ENCODE measurements at places on chromosomes 3 and 15.

GRCh38 chr3:49566312-49566711 is 12.0 kb downstream of the BSN start:
- no peak for DNase-seq

DNA sequence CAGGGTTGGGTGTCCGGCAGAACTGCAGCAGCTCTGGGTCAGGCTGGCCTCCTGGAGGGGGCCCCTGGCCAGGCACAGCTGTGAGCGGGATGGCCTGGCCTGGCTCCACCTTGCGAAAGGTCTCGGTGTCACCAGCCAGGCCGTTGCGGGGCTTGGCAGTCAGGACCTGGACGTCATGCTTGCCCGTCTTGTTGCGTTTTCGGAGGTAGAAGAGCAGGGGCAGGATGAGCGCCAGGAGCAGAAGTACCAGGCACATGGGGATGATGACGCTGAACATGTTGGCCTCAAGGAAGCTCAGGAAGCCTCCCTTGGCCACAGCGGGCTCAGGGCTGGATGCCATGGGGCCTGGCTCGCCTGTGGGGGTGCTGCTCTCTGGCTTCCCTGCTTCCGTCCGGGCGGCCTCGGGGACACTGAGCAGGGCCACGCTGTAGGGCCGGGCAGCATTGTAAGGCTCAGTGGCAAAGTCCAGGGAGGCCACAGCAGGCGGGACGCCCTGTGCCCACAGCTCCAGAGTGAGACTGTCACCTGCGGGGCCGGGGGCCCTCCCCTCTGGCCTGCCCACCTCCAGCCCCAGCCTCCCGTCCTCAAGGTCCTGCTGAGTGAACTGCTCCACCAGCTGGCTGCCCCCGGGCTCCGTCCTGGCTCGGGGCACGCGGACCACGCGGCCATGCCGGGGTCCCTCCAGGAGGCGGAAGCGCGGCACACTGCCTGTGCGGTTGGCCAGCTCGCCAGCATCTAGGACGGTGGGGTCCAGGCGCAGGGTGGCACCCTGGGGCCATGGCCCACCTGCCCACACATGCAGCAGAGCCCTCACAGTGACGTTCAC is 28.1 kb downstream of the SNX33 start:
- no peak for DNase-seq

DNA sequence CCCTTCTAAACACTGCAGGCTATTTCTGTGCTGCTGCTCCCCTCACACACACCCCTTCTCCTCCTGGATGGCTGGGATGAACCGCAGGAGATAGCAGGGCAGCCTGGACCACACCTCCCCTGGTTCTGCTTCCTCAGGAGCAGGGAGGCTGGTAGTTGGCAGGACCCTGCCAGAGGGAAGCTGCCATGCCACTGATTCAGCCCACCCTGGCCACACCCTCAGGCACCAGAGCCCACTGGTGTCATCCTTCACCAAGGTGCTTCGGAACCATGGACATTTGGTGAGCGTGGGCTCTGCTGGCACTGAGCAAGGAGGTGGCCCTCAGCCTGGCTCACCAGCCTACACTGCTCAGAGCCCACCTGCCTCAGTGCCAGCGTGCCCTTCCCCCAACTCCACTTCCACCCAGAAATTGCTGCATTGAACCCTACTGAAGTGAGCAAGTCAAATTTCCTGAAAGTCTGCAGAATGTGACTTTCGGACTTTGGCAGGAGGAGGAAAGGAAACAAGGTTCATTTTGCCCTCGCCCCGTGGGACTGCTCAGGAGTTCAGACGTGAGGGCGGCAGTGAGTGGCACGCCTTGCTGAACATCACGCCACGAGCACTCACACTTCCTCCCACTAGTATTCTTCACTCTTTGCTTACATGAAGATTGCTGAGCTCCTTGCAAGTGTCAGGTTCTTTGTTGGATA is 26.3 kb downstream of the BMF start:
- DNase-seq = no peak

DNA sequence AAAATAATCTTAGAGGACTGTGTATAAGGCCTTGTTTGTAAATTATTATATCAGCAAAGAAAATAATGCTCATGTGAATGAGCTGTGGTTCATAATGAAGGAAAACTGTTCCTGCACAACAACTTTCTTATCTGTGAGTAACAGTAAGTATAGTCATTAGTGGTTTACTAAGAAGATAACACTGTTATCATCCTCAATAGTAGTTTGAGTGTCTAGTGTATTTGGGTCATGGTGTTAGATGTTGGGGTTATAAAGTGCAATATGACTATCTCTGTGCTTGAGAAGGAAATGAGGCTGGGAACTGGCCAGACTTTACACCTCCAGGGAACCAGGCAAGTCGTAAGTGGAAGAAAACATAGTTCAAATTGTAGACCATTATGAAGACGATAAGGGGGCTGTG is 15.6 kb downstream of the VPS8 start:
- DNase-seq = no peak

DNA sequence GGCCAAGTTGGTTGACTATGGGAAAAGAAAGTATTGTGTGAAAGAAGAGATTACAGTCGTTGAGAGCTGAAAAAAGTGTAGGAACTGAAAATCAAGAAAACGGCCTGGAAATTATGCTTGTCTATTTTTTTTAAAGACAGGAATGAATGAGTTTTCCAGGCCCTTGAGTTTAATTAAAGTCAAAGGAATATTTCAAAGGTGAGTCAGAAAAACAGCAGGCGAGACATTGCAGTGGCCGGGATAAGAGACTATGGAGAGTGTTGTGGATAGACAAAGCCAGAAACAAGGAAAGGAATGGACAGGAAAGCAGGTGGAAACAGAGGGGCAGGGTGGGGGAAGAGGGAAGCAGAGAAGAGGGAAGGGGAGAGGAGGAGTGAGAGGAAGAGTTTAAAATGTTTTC is 275.1 kb upstream of the LRTM1 start:
- no peak for DNase-seq

GRCh38 chr3:32340039-32340438 is 51.6 kb upstream of the CMTM7 start:
- DNase-seq = peak; percentile 20

- DNase-seq = no peak
Observed at GRCh38 chr15:52730173-52730572, 51.0 kb upstream of the ATOSA start.

DNA sequence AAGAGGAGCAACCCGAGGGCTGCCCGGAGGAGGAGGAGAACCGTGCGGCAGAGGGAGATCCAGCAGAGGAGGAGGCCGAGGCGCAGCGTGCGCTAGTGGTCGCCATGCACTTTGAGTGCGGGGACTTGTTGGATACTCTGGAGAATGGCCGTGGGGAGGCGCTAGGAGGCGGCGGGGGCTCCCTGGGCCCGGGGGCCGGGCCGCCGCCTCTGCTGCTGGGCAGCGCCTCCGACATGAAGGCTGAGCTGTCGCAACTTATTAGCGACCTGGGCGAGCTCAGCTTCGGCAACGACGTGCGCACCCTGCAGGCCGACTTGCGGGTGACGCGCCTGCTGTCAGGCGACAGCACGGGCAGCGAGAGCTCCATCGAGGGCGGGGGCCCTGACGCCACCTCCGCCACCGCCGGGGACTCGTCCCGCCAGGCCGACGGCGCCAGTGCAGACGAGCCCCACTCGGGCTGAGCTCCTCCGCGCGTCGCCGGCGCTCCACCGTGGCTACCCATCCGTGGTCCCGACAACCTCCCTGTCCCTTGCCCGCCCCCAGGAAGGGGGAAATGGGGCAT is 2.0 kb downstream of the FAM43A start:
- peak; percentile 17 for DNase-seq

DNA sequence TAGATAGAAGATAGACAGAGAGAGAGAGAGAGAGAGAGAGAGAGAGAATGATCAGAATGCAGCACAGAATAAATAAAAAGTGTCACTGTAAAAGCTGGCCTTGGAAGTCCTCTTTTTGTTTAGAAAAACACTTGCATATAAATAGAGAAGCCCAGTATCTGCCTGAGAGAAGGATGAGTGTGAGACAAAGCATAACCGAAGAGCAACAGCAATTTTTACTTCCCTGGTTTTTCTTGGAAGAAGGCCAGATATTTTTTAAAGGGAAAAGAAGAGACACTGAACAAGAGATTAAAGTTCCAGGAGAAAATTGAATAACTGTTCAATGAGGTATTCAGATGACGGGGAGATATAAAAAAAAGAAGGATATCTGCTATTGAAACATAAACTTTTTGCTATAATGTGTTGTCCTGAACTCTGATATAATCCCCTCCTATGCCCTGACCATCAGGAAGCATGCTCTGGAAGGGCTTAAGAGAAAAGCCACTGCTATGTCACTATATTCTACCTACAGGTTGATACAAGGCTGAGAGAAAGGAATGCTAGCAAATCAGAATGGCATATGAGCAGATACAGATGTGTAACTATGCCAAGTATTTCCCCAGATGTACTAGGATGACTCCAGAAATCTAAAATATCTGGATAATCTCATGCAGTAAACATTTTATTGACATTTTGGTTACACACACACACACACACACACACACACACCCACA is 358.9 kb downstream of the RBMS3 start:
- DNase-seq = no peak

GRCh38 chr15:66882251-66883020 is 180.4 kb downstream of the SMAD6 start:
- no peak for DNase-seq

GRCh38 chr15:63701365-63701764 is 104.2 kb downstream of the FBXL22 start:
- DNase-seq = no peak

DNA sequence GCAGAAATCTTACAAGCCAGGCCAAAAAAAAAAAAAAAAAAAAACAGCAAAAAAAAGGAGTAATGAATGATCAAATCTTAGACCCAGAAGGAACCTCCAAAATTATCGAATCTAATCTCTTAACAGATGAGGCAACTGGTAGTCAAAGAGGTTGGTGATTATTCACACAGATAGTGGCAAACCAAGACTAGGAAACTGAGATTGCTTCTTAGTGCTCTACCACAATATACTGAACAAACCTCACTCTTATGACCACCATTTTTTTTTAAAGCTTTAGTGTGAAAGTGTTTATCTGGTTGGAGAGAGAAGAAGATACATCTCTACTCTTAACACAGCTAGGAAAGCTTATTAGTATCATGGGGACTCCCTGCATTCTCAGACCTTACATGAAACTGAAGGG is 17.3 kb downstream of the ATOSA start:
- DNase-seq = no peak

DNA sequence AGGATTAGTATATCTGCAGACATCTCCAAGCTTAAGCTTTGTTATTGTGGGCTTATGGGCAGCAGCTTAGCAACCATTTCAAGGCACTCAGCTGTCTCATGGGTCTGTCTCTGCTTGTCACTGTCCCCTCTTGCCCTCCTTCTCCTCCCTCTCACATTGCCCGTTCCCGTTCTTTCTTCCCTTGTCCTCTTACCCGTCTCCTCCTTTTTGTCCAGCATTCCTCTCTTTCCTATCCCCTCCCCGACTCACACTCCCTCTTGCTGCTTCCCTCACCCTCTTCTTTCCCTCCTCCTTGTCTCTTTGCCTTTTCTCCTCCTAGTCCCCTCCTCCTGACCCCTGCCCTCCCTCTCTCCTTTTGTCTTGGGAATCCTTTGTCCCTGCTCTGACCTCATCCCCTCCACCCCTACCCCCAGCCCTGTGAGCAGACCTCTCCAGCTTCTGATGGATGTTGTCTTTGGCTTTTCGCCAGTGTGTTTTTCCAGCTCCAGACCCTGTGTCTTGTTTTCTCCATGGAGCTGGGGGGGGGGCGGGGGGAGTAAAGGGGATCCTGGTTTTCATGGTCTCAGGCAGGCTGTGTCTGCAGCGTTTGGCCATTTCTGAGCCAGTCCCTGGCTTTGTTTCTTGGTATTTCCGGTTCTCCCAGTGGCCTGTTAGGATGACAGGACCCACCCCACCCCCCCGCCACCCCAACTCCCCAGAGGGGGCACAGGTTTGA is 47.9 kb upstream of the TRAK1 start:
- DNase-seq = no peak

DNA sequence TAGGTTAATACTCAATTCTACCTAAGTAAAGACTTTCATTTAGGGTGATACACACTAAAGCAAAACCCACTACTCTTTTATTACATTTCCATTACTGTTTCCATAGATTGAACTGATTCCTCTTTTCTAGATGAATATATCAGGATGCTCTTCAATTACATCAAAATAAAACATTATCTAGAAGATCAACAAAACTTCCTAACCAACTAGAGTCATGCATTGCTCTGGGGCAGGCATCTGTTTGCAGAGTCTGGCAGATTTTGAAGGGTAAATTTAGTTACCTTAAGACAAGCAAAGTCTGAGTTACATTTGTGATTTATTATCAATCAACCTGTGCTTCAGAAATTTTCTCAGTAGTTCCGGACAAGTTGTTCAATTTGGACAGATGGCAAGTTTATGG is 117.1 kb downstream of the NEK11 start:
- DNase-seq = no peak

DNA sequence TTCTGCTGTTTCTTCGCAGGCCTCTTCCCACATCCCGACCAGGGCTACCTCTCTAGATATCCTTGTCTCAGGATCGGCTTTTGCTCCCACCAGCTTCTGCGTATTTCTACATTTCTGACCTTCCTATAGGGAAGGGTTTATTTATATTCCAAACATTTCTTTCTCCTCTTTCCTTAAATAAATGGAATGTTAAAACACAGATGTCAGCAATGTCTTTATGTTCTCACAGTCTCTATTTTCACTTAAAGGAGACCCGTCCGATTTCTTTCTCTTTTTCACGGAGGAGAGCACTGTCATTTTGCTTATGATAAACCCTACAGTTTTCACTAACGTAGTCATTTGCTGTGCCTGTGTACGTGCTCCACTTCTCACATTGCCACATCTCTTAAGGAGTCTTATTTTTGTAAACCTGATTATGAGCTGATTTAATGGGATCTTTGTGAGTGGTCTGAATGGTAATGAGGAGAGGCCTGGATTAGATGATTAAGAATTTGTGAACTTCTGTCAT is 630 bp downstream of the KIF15 start:
- no peak for DNase-seq

- DNase-seq = no peak
Observed at GRCh38 chr3:13850161-13850945, 29.5 kb downstream of the WNT7A start.

- no peak for DNase-seq
Observed at GRCh38 chr15:84887938-84888337, 3.5 kb downstream of the SLC28A1 start.

GRCh38 chr15:87660251-87661129 is 596.0 kb downstream of the NTRK3 start:
- no peak for DNase-seq

- DNase-seq = no peak
Observed at GRCh38 chr15:80182611-80183261, 29.9 kb downstream of the FAH start.

DNA sequence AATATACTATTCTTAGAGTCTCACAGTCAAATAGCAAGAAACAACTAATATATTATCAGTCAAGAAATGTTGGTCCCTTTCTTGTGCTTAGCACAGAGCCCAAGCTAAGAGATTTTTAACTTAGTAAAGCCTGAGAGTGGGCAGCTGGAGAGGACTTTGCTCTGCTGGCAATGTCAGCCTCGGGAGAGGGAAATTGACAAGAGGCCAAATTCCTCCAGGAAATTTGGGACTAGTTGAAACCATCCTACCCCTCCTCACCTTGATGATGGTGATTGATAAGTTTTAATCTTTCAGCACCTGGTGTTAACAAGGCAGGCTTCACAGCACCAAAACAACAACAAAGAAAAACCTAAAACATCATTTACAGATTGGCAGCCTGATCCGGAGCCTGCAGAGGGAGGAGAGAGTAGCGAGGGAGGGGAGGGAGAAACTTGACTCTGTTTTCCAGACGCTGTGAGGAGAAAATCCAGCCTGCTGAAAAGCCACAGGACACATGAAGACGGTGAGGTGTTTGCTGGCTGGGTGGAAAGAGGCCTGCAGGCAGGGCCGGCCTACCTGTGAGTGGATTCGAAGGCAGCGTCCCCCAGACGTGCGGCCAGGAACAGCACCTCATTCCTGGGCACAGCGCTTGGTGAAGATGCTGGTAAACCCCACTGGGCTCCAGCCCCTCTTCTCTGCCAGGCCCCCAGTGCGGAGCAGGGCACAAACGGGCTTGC is 150.9 kb downstream of the LRRC28 start:
- DNase-seq = no peak
